Stimulated activated CD8-positive, alpha-beta memory T cell treated with anti-CD3 and anti-CD28 coated beads, Interleukin-7, amount 100 ng/mL, for 1 hour (primary cell): ENCODE measurements at places on chromosomes 2 and 18.

DNA sequence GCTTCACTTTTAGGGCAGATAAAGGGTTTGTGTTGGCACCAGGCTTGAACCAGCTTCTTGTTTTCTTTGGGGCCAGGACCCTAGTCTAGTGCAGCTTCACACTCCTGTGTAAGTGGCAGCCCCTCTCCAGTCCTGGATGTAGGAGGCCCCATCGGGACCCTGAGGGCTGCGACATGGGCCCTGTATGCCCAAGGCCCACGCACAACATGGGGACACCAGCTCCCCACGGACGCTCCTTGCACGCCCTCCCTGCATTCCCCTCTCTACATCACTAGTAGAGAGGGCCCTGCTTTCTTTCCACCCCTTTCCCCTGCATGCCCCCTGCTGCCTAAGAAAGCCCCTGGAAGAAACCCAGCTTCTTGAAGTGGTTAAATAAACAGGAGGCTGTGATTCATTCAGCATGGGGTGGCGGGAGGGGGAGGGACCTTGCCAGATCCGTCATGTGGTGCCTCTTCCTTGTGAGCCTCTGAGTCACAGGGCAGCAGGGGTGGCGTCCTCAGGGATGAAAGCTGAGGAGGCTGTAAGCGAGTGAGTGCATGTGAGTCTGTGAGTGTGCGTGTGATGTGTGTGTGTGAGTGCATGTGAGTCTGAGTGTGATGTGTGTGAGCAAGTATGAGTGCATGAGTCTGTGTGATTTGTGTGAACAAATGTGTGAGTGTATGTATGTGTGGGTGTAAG, 42.5 kb downstream of the COPS8 start:
- DNase-seq, result no peak

DNA sequence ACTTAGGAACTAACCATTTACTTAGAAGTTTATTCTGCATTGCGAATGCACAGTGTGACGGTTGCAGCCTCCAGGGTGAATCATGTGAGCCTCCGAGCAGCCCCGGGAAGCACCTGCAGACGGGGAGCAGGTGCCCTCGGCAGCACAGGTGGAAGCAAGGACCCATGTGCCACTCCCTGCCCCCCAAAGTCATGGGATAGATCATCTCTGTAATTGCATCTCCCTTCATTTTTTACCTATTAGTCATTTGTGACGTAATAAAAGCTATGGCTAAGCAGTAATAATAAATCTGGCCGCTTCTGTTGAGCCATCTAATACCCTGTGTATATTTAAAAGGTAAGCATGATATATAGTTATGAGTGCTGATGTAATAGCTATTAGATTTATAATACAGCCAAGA, 97.2 kb downstream of the PTGR3 start:
- DNase-seq, result no peak

DNA sequence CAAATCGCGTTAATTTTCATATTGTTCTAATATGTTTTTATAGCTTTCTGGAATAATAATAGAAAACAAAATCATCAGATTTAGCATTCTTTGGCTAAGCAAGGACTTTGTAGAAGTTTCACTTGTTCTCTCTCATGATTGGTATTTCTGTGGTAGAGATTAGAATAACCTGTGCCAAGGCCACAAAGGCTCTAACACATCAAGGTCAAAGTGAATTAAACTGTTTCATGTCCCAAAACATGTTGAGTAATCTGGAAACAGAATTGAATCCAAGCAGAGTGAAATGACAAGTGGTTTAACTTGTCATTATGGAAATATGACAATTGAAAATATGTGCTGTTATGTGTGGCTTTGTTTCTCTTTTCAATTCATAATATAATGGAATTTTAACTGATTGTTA, 617.4 kb downstream of the CCDC85A start:
- DNase-seq, result no peak

- no peak for DNase-seq
Observed at GRCh38 chr2:199983534-199983933, 28.2 kb downstream of the MAIP1 start.

- DNase-seq, result no peak
Observed at GRCh38 chr2:80568011-80568410, 263.5 kb upstream of the LRRTM1 start.

- no peak for DNase-seq
Observed at GRCh38 chr18:49754866-49755265, 58.5 kb downstream of the ACAA2 start.
